Amygdala (tissue), 56 donors: ENCODE measurements at places on chromosomes 16 and 17.
A peak's percentile ranks its signal among the peaks of the same experiment; 100 is the strongest.

GRCh38 chr16:25048146-25048618 is 33.0 kb upstream of the ARHGAP17 start:
- no peak for DNase-seq

GRCh38 chr16:8869212-8869987 is 594 bp upstream of the CARHSP1 start:
- no peak for DNase-seq

- no peak for DNase-seq
These were observed 27.6 kb downstream of the HELZ start for GRCh38 chr17:67217446-67217845.

DNA sequence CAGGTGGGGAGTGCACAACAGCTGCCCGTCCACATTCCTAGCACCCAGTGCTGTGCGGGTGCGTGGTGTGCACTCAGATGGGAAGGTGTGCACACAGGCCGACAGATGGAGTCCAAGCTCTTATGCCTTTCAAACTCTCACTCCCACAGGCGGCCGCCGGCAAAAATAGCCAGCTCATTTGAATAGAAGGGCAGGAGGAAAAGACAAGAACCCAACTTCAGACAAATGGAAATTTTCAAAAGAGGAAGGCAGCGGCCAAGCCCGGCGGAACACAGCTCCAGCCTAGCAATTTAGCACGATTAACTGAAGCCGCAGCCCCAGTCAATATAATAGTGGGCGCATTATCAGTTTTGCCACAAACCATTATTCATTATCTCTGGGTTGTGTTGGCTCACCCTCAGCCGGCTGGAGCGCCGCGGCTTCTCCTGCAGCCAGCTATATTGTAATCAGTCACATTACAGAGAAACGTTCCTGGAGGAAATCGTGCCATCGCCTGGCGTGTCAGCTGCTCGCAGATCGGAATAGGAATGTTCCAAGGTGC is 103.9 kb upstream of the SEC14L1 start:
- DNase-seq = peak; percentile 23

GRCh38 chr16:88735121-88735520 is 28.8 kb downstream of the CTU2 start:
- no peak for DNase-seq

GRCh38 chr17:48294020-48294805 is 135.8 kb downstream of the SKAP1 start:
- no peak for DNase-seq

GRCh38 chr17:49676276-49676868 is 1.5 kb downstream of the SPOP start:
- DNase-seq = no peak

DNA sequence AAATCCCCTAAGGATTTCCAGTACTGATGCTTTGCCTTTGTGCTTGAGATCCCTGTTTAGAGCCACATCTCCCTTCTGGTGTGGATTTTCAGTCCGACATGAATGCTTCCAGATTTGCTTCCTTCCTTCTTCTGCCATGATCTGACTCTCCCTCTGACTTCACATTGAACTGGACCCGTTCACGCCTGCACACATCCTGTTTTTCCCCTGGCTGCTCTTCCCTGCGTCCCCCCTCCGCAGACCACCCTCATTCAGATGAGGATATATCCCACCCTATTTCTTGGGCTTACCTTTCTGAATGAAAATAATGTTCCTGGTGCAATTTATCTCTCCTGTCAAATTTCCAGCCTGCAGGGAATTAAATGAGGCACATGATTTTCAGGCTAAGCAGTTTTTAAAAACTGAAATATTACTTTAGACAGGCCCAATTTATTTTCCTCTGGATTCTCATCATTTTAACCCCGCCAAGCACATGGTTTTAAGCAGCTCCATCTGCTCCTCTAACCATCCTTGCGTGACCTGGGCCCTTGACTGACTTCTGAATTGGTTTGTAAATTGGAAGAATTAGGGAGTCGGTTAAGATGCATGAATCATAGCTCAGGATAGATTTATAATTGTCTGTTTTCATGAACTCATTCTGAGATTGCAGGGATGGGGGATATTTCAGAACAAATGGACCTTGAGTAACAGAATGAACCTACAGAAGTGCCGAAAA is 59.2 kb downstream of the BMERB1 start:
- DNase-seq = no peak

GRCh38 chr17:46184696-46185095 is 8.5 kb downstream of the KANSL1 start:
- DNase-seq = no peak

- peak; percentile 43 for DNase-seq
These were observed at the start of gene SIRT7 for GRCh38 chr17:81917565-81918332. SIRT7 (minus strand) TSS chr17:81918176; CDS start chr17:81918131, 45 bp downstream.

- DNase-seq = no peak
These were observed 486 bp downstream of the PIGS start for GRCh38 chr17:28570716-28571360.

DNA sequence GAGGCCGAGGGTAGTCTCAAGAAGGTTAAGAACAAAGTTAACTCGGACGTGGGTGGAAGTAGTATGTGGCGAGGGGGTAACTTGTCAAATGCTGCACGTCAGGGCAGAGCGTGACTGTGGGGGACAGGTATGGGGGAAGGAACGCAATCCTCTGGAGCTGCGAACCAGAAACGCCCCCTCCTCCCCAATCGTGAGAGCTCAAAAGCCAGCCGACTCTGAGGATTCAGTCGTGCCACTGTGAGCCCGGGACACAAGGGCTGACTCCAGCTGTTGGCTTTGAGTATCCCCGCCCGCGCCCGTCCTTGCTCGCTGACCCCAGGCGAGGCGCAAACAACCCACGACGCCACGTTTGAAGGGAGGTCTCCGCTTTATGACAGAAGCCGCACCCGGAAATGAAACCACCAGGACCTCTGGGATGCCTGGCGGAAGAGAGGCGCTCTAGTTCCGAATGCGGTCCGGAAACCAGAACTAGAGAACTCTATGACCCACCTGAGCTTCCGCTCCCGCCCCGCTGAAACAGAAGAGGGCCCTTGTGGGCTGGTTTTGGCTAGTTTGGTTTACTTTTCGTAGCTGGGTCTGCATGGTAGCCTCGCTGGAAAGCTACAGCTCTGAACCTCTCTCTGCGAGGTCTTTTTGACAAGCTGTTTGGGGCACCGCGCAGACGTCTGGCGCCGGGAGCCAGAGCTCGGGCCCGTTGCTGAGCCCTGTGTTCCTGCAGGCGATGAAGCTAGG is at the start of gene PEX12:
TSS of gene PEX12 (minus strand) at position 375 of the 732 bp plus-strand sequence. CDS start 550 bp downstream, outside the sequence.
- DNase-seq = peak; percentile 82

- no peak for DNase-seq
These were observed 80.9 kb downstream of the SLC6A2 start for GRCh38 chr16:55736671-55737070.

- no peak for DNase-seq
These were observed 13.1 kb downstream of the UNC13D start for GRCh38 chr17:75831032-75831571.

DNA sequence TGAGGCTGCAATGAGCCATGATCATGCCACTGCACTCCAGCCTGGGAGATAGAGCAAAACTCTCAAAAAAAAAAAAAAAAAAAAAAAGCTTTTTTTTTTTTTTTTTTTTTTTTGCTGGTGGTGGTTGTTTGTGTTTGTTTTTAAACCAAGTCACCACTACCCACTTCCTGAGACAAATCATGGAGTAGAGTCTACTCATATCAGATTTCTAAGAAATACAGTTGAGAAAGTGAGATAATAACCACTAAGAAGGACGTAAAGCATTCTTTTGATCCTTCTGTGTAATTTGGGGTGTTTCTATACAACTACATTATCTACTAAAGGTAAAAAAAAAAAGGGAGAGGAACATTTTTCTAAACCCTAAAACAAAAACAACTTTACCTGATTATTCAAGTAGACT is 38.0 kb downstream of the AXIN2 start:
- DNase-seq = no peak

DNA sequence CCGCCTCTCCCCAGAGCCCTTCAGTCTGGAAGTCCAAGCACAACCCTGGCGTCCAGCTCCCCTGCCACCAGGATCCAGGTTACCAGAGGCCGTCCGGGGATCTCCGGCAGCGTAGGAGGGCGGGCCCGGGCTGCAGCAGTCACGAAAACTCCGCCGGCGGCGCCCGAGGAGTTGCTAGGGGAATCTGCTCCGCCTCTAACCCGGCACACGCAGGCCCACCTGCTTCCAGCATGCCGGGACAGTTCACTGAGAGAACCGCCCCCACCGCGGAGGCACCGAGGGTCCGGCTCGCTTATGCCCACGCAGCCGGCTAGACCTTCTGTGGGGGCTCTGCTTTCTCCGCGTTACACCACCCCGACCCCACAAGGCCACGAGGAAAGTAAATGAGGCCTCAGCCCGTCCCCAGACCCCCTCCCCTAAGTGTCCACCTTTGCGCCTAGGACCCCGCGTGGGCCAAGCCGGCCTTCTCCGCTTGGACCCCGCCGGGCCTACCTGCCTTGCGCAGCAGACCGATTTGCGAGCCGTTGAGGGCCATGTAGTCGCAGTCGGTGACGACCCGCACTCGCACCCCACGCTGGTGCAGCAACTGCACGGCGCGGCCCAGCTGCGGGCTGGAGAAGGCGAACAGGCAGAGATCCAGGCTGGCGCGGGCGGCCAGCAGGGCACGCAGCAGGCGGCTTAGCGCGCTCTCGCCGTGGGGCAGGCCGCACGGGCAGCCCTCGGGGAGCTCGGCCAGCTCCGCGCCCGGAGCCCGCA is 587 bp downstream of the PLD6 start:
- DNase-seq = peak; percentile 61

DNA sequence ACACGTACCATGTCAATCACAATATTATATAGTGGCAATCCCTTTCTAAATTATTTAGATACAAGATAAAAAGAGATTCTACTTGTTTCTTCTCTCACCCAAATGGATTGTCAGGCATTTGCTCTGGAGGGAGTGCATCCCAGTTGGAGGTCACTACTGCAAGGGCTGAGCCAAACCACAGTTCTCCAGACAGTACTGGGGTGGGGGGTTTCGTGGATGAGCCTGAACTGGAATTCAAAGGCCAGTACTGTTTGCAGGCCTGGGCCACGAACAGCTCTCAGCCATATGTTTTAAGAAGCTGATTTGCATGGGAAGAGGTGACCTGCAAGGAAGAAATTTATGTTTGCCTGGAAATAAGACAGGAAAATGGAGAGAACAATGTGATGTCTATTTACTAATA is 314.9 kb downstream of the PMP22 start:
- no peak for DNase-seq

- DNase-seq = no peak
These were observed 185.7 kb upstream of the IRX5 start for GRCh38 chr16:54744998-54745397.

GRCh38 chr16:25854141-25854540 is 162.4 kb downstream of the HS3ST4 start:
- DNase-seq = no peak
